ENCODE measurements at places on chromosomes 4 and X.

- no peak for DNase-seq
Measured at GRCh38 chr4:8910822-8911315, 39.2 kb upstream of the HMX1 start.

- no peak for DNase-seq
Measured at GRCh38 chr4:117328333-117328732, 243.0 kb upstream of the TRAM1L1 start.

- no peak for DNase-seq
Measured at GRCh38 chr4:52954560-52955170, 92.5 kb downstream of the RASL11B start.

DNA sequence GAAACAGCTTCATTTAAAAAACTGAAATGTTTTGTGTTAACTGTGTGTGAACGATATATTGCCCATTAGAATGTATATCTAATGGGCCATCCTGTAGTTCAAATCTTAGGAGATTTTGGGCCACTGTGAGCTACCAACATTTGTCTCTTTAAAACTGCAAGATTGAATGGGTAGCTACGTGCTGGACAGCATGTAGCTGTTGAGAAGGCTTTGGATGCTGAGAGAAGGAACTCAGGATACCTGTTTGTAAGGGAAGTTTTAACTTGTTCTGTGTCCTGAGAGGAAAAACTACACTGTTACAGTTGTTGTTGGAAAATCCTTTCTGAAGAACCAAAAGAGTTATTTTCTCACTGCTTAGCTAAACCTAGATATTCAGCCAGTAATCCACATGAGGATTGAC is 45.9 kb downstream of the PDLIM5 start:
- no peak for DNase-seq

- DNase-seq = no peak
Measured at GRCh38 chr4:128379860-128380259, 92.2 kb upstream of the PGRMC2 start.

DNA sequence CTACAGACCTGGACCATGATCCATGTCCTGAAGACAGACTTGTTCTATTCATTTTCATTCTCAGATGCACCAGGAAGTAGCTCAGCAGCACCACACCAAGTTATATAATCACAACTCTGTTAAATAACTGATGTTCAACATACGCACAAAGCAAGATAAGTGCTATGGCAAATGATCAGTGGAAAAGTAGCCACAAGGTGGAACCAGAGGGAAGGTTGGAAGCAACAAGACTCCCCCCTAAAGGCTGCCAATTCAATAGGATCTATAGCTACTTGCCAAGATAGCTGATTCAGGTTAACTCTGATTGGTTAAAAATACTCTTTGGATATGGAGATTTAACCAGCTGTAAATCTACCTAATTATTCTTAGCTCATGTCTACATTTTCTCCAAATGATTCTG is 23.7 kb upstream of the FAM47B start:
- no peak for DNase-seq

DNA sequence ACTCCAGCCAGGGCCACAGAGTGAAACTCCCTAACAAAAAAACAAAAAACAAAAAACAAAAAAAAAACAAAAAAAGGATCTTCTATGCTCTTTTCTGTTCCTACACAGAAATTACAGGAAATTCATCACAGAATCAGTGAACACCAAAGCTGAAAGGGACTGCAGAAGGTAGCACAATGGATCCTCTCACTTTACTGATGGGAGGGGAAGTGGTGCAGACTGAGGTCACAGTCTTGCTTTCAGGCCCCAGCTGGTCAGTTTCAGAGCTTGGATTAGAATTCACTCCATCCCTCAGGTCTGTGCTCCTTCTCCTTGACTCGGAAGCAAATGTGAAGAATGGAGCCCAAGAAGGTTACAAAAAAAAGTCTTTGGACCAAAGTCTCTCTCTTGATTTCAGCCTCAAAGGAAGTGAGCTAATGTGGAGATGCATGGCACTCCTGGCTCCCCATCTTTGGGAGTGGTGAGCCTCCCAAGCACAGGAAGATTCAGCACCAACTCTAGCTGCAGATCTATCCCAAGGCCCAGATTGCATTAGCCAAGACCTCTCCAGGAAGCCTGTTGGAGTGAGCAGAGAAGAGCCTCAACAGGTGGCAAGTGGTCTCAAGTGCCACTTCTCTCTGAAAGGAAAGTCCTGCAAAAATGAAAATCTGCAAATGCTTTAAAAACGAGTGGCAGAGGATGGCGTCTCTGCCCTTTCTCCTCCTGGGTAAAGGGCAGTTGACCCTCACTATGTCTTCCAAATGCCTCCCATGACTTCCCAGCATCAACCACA is 176.0 kb downstream of the MAML3 start:
- no peak for DNase-seq

DNA sequence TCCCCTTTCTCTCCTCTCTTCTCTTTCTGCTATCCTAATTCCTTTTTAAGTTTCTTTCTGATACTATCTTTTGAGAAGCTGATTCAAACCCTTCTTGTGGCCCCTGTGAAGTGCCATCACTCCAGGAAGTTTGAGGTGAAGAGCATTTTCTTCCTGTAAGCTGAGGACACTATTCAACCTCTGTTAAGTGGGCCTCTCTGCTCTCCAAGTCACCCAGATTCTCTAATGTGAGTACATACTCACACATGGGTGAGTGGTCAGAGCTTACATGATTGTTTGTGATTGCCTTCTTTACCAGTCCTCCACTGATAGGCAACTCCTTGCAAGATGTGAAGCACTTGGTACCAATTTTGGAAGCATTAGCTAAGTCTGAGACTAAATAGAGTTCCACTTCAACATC is 18.4 kb upstream of the SMIM10L2A start:
- DNase-seq = no peak

DNA sequence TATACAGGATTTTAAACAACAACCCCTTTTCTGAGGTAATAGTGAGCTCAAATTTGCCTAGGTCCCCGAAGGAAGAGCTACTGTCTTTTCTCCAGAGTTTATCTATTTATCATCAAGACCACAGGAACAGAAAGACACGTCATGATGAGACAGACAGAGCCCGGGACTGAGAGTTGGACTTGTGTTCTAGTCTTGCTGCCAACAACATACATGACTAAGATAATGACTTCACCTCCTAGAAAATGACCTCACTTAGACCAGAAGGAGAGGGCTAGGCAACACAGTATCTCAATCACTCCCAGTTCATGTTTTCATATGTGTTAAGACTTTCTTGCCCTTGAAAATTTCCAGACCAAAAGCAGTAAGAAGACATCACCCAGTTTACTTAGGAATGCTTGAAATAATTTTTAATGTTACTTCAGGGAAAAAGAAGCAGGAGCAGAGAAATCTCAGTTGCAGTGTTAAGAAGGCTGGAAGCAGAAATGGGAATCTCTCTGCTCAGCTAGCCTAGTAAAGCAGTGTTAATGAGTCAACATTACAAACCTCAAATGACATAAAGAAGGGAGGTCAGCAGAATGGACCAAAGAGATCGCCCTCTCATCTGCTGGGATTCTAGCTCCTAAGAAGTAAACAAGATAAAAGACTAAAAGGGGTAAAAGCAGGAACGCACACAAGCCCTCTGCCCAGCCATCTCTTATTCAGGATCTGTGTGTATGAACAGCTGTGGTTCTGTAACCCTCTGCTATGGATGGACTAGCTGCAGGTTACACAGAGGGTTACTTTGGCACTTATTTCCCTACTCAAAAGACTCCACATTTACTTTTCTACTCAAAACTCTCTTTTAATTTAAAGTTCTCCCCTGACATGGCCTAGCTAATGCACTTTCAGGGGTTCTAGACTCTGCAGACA is 24.8 kb downstream of the PDGFC start:
- no peak for DNase-seq

DNA sequence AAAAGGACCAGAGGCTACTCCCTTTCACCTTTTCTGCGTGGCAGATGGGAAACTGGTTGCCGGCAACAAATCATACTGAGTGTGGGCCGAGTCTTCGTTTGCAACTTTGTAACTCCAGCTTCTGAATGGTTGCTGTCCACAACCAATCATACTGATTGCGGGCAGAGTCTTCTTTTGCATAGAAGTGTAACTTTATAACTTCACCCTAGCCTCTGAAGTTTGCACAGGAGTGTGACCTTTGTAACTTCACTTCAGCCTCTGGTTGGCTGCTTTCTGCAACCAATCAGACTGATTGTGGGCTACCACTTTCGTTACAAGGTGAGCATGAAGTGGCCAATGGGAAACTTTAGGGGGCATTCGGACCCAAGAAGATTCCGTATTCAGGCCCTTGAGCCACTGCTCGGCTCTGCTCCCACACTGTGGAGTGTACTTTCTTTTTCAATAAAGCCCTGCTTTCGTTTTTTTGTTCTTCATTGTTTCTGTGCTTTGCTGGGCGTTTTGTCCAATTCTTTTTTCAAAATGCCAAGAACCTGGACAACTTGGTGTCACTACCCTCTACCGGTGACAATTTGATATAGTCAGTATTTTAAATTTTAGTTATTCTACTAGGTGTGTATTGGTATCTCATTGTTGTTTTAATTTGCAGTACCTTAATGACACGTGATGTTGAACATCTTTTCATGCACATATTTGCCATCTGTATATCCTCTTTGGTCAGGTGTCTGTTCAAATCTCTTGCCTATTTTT is 9.0 kb upstream of the PAGE5 start:
- no peak for DNase-seq

DNA sequence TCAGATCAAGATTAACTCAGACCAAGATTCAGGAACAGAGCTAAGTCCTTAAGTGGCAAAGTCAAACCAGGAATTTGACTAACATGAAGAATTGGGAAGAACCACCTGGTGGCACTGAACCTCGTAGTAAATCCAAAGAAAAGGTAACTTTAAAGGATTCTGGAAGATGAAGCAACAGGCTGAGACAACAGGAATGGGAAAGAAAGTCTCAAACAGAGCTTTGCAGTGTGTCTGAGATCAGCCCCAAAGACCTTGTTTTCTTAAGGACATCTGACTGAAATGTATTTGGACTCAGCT is 126.1 kb downstream of the ASB9 start:
- DNase-seq = no peak

All from activated CD8-positive, alpha-beta memory T cell treated with anti-CD3 and anti-CD28 coated beads for 4 hours (primary cell).